HS-5 (cell line): ENCODE measurements at places on chromosomes 11 and 22.

GRCh38 chr22:49209452-49210195, 618.0 kb downstream of the BRD1 start:
- DNase-seq = no peak

DNA sequence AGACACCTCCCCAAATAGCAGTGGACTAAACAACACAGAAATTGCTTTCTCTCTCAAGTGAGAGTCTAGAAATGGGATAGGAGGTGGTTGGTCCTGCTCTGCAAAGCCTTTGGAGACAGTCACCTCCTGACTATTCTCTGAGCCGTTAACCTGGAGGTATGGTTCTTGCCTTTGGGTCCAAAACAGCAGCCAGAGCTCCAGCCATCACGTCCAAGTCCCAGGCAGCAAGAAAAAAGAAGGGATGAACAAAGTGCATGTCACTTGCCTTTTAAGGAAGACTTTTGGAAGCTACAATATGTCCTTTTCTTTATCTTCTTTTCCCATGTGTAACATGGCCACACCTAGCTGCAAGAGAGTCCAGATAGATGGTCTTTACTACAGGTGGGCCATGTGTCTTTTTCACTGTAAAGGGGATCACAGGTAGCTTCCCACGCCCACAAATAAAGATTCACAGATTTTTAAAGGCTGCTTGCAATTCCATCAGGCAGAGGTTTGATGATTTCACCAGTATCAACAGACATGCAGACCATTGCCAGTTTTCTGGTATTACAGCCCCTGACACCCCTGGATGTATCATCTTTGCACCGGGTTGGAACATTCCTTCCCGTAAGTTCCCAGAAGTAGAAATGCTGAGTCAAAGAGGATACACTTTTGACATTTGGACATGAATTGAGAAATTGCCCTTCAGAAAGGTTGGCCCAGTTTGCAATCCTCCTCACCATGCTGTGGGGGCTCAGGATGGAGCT, 66.0 kb downstream of the MYEOV start:
- DNase-seq = no peak

DNA sequence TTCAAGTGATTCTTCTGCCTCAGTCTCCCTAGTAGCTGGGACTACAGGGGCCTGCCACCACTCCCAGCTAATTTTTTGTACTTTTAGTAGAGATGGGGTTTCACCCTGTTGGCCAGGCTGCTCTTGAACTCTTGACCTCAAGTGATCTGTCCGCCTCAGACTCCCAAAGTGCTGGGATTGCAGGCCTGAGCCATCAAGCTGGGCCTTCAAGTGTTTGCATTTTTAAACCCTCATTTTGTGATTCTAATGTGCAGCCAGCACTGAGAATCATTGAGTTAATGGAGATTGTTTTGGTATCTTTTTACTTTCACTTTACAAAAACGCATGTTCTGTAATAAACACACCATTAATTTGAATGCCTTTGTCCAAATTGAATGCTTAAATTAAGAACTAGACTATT, 3.4 kb downstream of the TYR start:
- no peak for DNase-seq

GRCh38 chr22:38465673-38466490, 2.0 kb upstream of the KDELR3 start:
- DNase-seq = no peak

DNA sequence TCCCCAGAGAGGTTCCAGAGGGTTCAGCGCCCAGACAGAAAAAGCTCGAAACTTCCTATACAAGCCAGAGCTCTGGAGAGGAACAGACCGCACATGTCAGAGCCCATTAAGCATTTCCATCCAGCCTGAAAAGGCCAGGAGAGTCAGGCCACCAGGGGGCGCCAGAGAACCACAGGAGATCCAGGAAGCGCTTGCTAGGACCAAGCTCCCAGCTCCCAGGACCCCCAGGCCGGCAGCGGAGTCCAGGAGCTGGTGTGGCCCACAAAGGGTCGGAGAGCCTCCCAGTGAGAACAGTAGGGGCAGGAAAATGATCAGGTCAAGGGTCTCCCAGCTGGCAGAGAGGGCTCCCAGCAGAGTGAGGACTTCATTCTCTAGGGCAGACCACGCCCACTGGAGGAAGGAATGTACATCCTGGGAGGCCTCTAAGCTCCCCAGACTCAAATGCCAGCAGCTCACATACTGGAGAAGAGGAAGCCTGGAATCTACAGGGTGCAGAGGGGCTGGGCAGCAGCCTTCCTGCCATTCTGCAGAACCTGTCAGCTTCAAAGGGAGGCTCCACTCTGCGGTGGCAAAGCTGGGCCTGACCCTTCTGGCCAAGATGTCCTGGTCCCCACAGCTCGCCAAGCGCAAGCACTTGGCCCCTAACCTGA, 2.1 kb upstream of the MEI1 start:
- peak; percentile 69 for DNase-seq

DNA sequence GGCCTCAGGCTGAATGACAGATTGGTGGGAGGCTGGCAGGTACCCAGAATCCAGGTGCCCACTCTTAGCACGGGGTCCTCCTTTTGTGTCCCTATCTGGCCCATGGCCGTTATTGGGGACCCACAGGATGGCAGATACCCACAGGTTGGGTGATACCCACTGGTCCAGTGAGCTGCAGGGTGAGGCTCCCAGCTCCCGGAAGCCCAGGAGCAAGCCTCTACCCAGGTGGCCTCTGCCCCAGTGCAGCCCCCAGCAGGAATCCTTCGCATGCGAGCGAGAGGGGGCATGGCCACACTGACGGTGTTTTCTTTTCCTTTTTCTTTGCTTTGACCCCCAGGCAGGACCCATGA, 116.1 kb downstream of the PHF21B start:
- no peak for DNase-seq

DNA sequence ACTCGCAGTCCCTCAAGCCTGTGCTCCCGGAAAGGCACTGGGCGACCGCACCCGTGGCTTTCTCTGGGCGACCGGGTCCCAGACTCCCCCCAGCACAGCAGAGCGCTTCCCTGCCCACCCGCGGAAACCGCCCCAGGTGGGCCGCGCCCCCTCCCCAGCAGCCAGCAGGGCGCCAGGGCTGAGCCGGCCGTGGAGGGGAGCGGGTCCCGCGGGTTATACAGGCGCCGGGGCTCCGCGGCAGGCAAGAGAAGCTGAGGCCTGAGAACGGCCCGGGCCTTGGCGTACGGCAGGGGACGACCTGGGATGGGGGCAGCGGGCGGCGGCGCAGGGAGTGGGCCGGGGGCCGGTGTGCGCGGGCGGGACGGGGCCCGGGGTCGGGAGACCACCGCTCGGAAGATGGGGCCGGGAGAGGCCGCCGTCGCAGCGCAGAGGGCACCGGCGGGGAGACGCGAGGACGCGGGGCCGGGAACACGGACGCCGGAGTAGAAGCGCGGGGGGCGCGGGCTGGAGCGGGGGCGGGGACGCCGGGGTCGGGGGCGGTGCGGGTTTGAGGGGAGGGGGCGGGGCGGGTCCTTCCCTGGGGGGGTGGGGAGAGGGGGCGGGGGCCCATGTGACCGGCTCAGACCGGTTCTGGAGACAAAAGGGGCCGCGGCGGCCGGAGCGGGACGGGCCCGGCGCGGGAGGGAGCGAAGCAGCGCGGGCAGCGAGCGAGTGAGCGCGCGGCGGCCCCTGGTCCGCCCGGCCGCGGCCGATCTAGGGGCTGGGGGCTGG, at the start of gene MDK:
TSS of gene MDK (plus strand) at position 622 of the 771 bp plus-strand sequence. CDS start 389 bp downstream, outside the sequence.
- no peak for DNase-seq
